ENCODE measurements at places on chromosomes 11 and 22.

- DNase-seq: no peak
Observed at GRCh38 chr11:111937844-111938243, 701 bp downstream of the DIXDC1 start.

DNA sequence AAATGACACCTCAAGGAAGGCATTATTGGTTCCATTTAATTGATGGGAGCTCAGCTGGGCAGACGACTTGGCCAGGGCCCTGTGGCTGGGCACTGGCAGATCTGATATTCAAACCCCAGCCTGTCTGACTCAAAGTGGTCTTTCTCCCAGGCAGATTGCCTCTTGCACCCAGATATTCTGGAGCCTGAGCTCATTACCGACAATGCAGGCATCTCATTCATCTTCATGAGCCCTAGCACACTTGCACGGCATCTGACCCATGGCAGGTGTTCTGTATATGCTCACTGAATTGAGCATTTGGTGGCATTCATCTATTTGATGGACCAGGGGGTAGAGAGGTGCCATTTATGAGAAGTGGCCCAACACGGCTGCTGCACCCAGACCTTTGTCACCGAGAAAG, 193.1 kb downstream of the DSCAML1 start:
- no peak for DNase-seq

GRCh38 chr22:39270280-39270679, 25.5 kb upstream of the PDGFB start:
- DNase-seq: no peak

- DNase-seq: peak; percentile 43
Observed at GRCh38 chr22:44191036-44191454, 10.3 kb downstream of the PARVG start.

GRCh38 chr11:17878743-17879142, 134.1 kb downstream of the SERGEF start:
- DNase-seq: no peak

DNA sequence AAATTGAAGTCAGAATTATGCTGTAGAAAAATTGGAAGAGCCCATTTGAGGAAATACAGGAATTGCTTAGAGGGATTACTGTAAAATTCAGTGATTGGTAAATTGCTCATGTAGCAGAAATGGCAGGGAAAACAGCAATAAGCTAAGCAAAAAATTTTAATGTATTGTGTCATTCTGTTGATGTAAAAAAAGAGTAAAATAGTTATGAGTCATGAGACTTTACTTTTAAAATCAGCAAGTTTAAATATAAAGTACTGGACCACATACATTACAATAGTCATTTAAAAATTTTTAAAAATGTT, 10.4 kb downstream of the PDHX start:
- no peak for DNase-seq

DNA sequence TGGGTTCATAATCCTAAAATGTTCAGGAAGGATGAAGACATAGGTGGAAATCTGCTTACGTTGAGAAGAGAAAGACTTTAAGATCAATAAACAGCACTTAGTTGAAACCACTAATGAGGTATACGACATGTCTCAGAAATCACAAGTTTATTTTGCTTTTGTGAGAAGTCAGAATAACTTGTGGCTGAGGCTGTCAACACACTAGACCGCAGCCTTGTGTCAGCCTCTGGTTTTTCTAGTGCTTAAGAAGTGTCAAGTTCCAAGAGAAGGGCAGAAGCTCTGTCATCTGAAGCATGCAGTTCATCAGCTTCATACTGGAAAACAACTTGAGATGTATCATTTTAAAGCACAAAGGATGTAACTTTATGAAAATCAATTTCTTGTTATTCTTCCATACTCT, 420.9 kb downstream of the METTL15 start:
- DNase-seq: no peak
